ENCODE measurements at places on chromosomes 4 and X. TPM values are rescaled to one million over a fixed set of nuclear protein-coding genes. Genes with fewer than 3 reads are reported as not detected.

GRCh38 chrX:2261831-2262667 is 238.7 kb downstream of the DHRSX start:
- no peak overlapping the region for H3K4me3 ChIP-seq
- H3K27me3 ChIP-seq = no peaks in the 10 kb centered on the region
- DNase-seq = no peak
- no peaks in the 10 kb centered on the region for H3K36me3 ChIP-seq
- no peak overlapping the region for H3K27ac ChIP-seq

GRCh38 chr4:36652857-36653256 is 371.4 kb downstream of the DTHD1 start:
- no peak overlapping the region for H3K27ac ChIP-seq
- no peaks in the 10 kb centered on the region for H3K27me3 ChIP-seq
- DNase-seq = no peak
- no peaks in the 10 kb centered on the region for H3K4me1 ChIP-seq

- H3K4me3 ChIP-seq = no peak overlapping the region
- H3K4me1 ChIP-seq = no peaks in the 10 kb centered on the region
- H3K27me3 ChIP-seq = no peaks in the 10 kb centered on the region
- H3K27ac ChIP-seq = no peak overlapping the region
- H3K36me3 ChIP-seq = no peaks in the 10 kb centered on the region
Observed at GRCh38 chr4:84298023-84298718, 200.9 kb downstream of the NKX6-1 start.

- H3K27ac ChIP-seq = no peak overlapping the region
- H3K4me3 ChIP-seq = no peak overlapping the region
- H3K27me3 ChIP-seq = no peaks in the 10 kb centered on the region
- peaks cover 6% of the 10 kb centered on the region for H3K36me3 ChIP-seq
Observed at GRCh38 chrX:13747836-13748235, 13.3 kb downstream of the OFD1 start.

DNA sequence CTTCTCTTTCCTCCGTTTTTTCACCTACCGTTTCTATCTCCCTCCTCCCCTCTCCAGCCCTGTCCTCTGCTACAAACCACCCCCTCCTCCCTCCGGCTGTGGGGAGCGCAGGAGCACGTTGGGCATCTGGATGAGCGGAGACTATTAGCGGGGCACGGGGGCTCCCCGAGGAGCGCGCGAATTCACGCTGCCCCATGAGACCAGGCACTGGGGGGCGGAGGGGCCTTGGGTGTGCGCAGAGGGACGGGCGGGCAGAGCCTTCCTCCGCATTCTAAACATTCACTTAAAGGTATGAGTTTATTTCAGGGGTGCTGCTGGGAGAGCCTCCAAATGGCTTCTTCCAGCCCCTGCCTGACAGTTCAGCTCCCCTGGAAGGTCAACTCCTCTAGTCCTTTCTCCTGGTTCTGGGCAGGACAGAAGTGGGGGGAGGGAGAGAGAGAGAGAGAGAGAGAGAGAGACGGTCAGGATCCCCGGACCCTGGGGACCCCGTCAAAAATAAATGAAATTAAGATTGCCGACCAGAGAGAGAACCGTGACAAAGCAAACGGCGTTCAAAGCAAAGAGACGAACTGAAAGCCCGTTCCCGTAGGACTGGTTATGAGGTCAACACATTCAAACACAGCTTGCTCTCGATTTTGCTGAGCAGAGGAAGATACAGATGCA is 5.0 kb downstream of the SHOX start:
- DNase-seq = peak; percentile 40
- no peak overlapping the region for H3K4me3 ChIP-seq
- H3K27me3 ChIP-seq = peaks cover 99% of the 10 kb centered on the region

DNA sequence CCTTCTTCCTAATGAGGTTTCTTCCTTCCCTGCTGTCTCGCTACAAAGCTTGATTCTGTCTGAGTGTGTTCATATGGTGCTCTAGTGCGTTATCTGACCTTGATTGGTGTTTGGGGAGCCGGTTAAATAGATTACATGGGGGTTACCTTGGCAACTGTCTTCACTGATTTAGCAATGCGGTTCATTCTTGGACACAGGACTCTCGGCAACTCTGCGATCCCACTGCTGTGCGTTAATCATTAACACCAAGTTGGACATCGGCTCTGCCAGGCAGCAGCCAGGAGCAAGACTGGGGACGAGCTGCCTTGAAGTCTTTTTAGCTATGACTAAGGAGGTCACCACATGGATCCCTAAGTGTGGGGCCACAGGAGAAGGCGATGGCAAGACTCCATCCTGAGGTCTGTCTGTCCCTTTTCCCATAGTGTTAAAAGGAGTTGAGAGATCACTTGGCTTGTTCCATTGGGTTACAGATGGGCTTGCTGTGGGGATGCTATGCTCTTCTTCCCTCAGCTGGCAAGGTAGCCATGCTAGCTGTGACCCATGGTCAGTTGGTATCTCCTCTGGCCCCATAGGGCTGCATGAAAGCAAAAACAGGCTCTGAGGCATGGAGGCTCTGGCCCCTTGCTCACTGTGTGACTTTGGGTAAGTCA is 93.4 kb upstream of the MAMLD1 start:
- H3K4me1 ChIP-seq = no peaks in the 10 kb centered on the region
- H3K36me3 ChIP-seq = no peaks in the 10 kb centered on the region
- no peak overlapping the region for H3K27ac ChIP-seq

- no peak overlapping the region for H3K27ac ChIP-seq
- H3K27me3 ChIP-seq = no peaks in the 10 kb centered on the region
- no peak overlapping the region for H3K4me3 ChIP-seq
Observed at GRCh38 chr4:119189638-119190037, 22.9 kb upstream of the USP53 start.

GRCh38 chr4:79121875-79122358 is 182.7 kb upstream of the PAQR3 start:
- H3K4me1 ChIP-seq = no peaks in the 10 kb centered on the region
- DNase-seq = no peak
- H3K27ac ChIP-seq = no peak overlapping the region
- H3K4me3 ChIP-seq = no peak overlapping the region

DNA sequence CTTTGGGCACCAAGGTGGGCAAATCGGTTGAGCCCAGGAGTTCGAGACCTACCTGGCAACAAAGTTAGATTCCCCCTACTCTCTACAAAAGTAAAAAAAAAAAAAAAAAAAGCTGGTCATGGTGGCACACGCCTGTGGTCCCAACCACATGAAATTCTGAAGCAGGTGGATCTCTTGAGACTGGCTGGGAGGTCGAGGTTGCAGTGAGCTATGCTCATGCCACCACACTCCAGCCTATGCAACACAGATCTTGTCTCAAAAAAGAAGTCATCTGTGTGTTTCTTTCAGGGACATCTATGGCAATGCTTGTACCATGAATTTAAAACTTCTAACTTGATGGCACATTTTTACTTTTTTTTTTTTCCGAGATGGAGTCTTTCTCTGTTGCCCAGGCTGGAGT is 55.3 kb downstream of the UGT2A2 start:
- H3K4me3 ChIP-seq = no peak overlapping the region
- H3K4me1 ChIP-seq = no peaks in the 10 kb centered on the region
- no peaks in the 10 kb centered on the region for H3K36me3 ChIP-seq
- no peak for DNase-seq
- no peaks in the 10 kb centered on the region for H3K27me3 ChIP-seq

GRCh38 chr4:78297116-78297800 is 240.1 kb downstream of the FRAS1 start:
- H3K4me3 ChIP-seq = no peak overlapping the region
- no peak overlapping the region for H3K27ac ChIP-seq
- no peak for DNase-seq
- H3K36me3 ChIP-seq = no peaks in the 10 kb centered on the region
- H3K27me3 ChIP-seq = no peaks in the 10 kb centered on the region

GRCh38 chrX:72045141-72045540 is 86.6 kb downstream of the RTL5 start:
- H3K4me3 ChIP-seq = no peak overlapping the region
- H3K27ac ChIP-seq = no peak overlapping the region

DNA sequence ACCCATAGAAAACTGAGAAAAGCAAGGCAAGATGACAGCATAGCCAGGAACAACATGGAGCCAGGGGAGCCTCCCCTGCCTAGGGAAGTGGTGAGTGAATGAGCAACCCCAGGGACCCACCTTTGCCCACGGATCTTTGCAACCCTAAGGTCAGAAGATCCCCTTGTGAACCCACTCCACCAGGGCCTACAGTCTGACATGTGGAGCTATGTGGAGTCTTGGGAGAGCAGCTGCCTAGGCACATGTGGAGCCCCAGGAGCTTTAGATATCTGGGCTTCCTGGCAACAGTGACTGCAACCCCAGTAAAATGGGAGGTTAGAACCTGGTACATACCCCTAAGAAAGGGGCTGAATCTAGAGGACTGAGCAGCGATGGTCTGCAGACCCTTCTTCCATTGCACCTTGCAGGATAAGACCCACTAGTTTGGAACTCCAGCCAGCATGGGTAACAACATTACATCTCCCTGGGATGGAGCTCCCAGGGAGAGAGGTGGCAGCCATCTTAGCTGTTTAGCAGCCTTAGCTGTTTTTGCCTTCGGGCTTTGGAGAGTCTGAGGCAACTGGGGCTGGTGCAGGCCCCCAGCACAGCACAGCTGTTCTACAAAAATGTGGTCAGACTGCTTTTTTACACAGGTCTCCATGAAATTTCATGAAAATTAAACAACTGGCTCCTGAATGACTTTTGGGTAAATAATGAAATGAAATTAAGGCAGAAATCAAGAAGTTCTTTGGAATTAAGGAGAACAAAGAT is 104.7 kb upstream of the TRIM2 start:
- no peaks in the 10 kb centered on the region for H3K36me3 ChIP-seq
- no peaks in the 10 kb centered on the region for H3K4me1 ChIP-seq
- H3K27me3 ChIP-seq = no peaks in the 10 kb centered on the region

- H3K4me3 ChIP-seq = no peak overlapping the region
- DNase-seq = no peak
- H3K27ac ChIP-seq = no peak overlapping the region
- no peaks in the 10 kb centered on the region for H3K36me3 ChIP-seq
- H3K4me1 ChIP-seq = no peaks in the 10 kb centered on the region
Observed at GRCh38 chrX:7987160-7988012, 60.2 kb upstream of the PNPLA4 start.

DNA sequence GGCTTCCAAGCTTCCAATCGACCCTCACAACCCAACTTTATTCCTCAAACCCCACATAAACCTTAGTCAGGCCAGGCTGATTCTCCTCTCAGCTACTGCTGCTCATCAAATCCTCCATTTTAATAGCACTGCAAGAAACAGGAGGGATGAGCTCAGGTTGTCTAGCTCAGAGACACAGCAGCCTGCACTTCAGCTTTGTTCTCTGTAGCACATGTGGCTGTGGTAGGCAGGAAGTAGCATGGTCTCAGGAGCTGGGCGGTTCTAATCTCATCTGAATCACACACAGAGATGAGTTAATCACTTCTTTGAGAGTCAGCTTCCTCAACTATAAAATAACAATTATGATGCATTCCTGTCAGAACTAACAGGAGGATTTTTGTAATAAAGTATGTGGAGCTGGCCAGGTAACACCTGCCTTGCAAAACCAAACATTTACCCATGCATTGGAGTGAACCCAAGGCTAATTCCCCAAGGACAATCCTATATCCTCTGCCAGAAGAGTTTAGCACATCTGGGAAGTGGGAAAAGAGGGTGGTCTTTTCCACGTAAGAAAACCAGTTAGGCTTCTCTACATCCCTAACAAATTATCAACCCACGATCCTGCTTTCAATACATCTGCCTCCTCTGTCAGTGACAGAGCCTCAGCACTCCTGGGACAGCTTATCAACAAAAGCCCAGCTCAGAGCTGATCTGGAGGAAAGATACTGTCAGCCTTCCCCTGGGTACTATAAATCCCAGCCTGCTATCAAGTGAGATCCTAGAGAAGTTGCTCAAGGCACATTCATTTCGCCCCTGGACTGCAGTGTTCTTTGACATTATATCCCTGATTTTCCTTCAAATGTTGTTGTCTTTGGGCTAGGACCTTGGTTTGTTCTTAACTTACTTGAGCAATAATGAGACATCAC is 32.8 kb downstream of the ELOVL6 start:
- H3K27me3 ChIP-seq = no peaks in the 10 kb centered on the region
- no peaks in the 10 kb centered on the region for H3K4me1 ChIP-seq
- DNase-seq = peak; percentile 8
- H3K4me3 ChIP-seq = no peak overlapping the region
- H3K36me3 ChIP-seq = no peaks in the 10 kb centered on the region

DNA sequence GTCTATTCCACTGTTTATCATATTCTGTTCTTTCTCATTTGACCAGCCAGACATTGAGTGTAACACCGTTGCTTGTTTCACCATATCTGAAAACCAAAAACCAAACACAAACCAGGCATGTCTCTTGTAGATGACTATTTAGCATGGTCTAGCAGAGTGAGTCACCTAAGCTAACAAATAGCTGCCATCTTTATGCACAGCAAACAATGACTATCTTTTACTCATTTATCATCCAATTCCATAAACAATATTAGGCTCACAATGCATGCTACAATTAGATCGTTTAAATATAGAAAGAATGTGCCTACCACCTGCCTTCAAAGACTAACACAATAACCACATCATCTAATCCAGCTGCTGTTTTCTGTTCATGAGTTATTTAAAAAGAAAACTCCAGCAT is 495.4 kb downstream of the PCDH19 start:
- no peaks in the 10 kb centered on the region for H3K27me3 ChIP-seq
- H3K4me1 ChIP-seq = no peaks in the 10 kb centered on the region
- no peak overlapping the region for H3K4me3 ChIP-seq
- H3K27ac ChIP-seq = no peak overlapping the region
- H3K36me3 ChIP-seq = no peaks in the 10 kb centered on the region

DNA sequence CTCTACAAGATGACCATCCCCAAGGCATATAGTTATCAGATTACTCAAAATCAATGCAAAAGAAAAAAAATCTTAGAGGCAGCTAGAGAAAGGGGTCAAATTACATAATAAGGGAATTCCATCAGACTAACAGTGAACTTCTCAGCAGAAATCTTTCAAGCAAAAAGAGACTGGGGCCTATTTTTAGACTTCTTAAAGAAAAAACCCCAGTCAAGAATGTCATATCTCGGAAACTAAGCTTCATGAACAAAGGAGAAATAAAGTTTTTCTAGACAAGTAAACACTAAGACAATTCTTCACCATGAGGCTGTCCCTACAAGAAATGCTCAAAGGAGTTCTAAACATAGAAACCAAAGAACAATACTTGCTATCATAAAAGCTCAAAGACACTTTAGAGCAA is 51.7 kb downstream of the RAB28 start:
- H3K36me3 ChIP-seq = no peaks in the 10 kb centered on the region
- DNase-seq = no peak
- peaks cover 26% of the 10 kb centered on the region for H3K4me1 ChIP-seq
- no peaks in the 10 kb centered on the region for H3K27me3 ChIP-seq
- no peak overlapping the region for H3K4me3 ChIP-seq

ARSJ gene
- 0.28 TPM for total RNA-seq

LARP7 gene
- total RNA-seq = 88.7 TPM

GAGE12E gene
- total RNA-seq = not detected
